ENCODE measurements at places on chromosomes 16 and 17.

DNA sequence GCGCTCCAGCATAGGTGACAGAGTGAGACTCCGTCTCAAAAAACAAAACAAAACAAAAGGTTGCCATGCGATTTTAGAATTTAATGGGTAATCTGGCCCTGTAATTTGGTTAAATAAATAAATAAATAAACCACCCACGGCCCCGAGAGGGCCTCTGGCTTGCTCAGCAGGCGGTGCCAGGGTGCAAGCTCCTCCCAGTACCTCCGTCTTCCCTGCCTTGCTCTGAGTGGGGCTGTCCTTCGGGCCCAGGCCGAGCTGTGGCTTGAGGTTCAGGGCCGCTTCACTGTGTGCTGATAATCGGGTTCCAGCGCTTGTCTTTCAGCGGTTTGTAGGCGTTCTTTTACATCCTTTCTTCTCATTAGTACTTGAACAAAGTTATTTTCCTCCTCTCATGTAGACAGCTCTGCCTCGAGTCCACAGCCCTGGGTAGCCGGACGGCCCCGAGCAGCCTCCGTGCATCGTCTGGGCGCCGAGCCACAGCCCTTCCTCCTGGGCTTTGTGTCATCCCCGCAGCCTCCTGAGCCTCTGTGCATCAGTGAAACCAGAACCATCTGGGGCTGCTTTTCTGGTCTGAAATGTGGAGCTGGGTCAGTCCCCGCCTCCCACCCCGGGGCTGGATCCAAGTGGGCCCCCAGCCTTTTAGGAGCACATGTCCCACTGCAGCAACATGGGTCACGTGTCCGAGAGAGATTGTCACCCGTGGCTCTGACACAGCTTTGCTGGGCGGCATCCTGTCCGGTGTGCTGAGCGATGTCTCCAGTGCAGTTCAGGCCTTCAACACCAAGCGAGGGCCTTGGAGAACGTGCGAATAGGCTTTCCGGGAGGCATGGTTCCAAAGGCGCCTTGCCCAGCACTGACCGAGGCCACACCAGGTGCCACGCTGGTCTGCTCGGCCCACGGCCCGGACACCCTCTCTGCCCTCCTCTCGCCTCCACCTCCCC lies 157.4 kb upstream of the CHMP6 start:
- DNase-seq, result no peak

DNA sequence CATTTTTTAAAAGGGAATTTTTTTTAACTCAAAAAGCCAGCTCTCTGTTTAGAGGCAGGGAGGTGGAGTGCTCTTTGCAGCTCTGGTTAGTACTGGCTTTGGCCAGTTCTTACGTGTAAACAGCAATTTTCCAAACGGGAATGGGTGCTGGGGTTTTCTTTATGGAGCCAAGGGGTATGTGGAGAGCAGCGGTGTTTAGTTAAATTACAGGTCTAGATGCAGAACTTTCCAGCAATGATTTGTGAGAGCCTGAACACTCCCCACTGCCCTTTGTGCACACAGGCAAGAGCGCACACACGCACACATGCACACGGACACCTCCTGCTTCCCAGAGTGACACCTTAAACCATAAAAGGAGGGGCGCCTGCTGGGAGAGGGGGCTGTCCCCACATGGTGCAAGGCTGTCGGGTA lies 140.2 kb downstream of the MSI2 start:
- DNase-seq, result peak; percentile 58

- DNase-seq, result no peak
Measured at GRCh38 chr16:70444249-70445063, 5.6 kb upstream of the ST3GAL2 start.

- peak; percentile 18 for DNase-seq
Measured at GRCh38 chr17:4881761-4882555, 17.4 kb upstream of the C17orf107 start.

GRCh38 chr17:50920041-50920410 lies 53.9 kb upstream of the TOB1 start:
- DNase-seq, result no peak

DNA sequence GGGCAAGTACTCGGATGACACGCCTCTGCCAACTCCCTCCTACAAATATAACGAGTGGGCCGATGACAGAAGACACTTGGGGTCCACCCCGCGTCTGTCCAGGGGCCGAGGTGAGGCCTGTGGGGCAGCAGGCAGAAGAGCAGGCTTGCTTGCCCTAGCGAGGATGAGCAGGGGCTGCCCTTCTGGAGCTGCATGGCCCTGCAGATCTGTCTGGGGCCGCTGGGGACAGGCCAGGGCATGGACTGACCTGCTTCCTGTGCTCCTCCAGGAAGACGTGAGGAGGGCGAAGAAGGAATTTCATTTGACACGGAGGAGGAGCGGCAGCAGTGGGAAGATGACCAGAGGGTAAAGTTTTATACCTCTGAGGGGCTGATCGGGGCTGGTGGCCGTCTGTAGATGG lies 5.3 kb downstream of the DHX38 start:
- no peak for DNase-seq

- no peak for DNase-seq
Measured at GRCh38 chr17:57751348-57751971, 6.4 kb upstream of the CCDC182 start.

GRCh38 chr16:18853694-18854093 lies 52.3 kb upstream of the ARL6IP1 start:
- no peak for DNase-seq

DNA sequence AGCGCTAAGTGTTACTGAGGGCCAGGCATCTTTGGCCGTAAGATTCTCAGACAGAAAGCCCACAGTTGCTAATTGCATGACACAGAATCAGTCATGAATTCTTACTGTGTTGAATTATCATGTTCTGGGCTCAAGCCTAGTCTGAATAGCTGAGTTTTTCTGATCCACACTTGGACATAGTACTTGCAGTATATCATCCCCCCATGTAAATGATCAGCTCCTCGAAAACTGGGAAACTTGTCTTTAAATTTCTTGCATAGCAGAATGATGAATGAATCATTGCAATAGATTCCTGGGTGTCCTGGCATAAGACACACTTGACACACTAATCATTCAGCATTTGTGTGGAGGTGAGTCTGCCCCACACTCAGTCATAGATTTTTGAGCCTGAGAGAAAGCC lies 2.2 kb downstream of the MLYCD start:
- DNase-seq, result no peak

- DNase-seq, result no peak
Measured at GRCh38 chr16:7614021-7614795, 281.6 kb downstream of the RBFOX1 start.

GRCh38 chr17:1829592-1830257 lies at the start of the genes RPA1 and SMYD4:
Gene RPA1 (plus strand): TSS chr17:1830005. CDS start chr17:1830094, 89 bp downstream.
Gene SMYD4 (minus strand): TSS chr17:1829902. CDS start chr17:1827994, 1,908 bp downstream.
- DNase-seq, result peak; percentile 60

DNA sequence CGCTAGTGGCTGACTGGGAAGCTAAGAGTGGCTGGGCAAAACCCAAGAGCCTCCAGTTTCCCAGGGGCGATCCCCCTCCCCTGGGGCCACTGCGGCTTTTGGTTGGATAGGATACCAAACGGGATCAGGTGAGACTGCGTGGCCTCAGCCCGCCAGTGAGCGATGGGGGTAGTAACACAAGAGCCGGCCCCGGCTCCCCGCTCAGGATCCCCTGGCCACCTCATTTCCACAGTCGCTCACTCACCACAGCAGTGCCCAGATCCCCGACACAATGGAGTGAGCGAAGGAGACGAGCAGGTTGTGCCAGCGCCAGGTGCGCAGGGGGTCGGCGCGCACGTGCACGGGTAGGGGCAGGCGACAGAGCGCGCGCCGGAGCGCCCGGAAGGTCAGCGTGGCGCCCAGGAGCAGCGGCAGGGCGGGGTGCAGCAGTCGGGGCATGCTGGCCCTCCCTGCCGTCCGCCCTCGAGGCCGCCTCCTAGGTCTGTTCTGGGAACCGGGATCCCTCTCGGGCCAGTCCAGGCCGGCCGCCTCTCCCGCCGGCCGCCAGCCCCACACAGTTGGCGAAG lies 290 bp downstream of the TLCD1 start:
- peak; percentile 71 for DNase-seq

DNA sequence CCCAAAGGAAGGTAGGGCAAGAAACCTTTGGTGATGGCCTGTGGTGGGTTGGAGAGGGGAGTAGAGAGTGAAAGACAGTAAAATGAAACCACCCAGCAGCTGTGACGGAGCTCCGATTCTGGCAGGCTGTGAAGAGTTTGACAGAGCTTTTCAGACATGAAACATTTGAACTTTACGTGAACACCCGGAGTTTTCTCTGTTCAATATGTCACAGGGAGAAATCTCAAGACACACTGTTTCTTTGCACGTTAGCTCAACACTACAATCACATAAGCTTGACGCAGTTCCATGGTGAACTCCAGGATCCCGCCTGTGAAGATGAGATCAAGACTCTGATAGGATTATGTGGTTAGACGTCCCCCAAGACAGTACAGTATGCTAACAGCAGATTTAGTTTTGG lies 79.6 kb upstream of the CDH11 start:
- DNase-seq, result no peak

DNA sequence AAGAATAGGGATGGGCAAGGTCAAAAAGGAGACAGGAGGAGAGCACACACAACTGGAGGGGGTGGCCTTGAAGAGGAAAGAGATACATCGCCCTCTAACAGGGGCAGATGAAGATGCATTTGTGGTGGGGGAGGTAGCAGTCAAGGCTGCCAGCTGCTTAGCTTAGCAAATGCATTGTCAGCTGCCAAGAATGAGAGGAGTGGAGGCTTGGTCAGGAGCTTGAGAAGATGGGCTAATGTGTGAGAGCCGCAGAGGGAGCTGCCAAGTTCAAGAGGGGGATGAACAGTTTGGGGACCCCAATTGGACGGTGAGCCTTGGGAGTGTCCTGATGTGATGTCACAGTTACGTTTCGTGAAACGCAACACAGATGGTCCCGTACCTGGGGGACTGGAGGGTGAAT lies 28.9 kb upstream of the GNA13 start:
- DNase-seq, result no peak

DNA sequence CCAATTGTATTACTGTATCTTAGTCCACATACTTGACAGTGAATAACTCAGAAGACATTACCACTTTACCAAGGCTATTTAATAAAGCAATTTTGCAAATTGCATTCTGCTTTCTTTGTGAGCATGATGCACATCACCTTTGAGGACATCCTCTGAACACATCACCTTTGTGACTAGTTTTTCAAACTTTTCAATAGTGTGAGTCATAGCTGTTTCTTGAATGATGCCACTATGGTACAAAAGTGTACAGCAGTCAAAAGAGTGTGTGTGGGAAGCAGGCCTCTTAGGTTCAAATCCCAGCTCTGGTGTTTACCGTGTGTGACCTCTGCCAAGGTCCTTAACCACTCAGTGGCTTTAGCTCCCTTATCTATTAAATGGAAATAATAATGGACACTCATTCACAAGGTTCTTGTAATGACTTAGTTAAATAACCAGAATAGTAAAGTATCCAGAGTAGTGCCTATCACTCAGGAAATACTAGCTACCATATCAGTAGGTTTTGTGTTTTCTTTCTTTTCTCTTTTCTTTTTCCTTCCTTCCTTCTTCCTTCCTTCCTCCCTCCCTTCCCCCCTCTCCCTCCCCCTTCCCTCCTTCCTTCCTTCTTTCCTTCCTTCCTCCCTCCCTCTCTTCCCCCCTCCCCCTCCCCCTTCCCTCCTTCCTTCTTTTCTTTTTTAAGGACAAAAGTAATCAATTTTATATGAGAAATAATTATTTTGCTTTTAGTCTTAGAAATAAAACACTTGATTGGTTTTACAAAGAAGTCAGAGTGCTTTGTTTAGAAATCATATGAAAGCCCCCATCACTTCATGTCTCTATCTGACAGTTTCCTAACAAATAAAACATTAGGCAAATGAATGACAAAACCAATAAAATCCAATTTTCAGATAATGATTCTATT lies 178.9 kb downstream of the MYO1D start:
- no peak for DNase-seq

DNA sequence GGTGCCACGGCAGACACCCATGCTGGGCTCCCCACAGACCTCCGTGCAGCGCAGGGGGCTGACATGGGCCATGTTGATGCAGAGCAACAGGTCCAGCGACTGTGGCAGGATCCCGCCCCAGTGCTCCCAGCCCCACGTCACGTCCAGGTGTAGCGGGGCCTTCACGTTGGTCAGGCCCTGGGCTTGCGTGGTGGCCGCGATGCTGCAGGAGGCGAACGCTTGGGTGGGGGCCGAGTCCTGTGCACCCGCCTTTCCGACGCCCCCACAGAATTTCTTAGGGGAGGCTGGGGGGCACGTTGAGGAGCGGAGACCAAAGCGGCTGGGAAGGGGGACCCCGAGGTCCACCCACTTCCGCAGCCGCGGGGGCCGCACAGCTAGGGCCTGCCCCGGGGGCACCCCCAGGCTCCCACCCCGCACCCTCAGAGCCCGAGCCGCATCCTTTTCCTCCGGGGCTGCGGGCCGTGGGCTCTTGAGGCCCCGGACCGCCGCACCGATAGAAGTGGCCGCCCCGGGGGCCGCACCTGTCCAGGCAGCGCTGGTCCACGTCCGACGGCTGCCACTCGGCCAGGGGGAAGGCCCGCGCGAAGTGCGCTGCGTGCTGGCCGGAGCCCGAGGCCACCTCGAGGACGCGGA lies 416 bp downstream of the METTL26 start:
- no peak for DNase-seq

DNA sequence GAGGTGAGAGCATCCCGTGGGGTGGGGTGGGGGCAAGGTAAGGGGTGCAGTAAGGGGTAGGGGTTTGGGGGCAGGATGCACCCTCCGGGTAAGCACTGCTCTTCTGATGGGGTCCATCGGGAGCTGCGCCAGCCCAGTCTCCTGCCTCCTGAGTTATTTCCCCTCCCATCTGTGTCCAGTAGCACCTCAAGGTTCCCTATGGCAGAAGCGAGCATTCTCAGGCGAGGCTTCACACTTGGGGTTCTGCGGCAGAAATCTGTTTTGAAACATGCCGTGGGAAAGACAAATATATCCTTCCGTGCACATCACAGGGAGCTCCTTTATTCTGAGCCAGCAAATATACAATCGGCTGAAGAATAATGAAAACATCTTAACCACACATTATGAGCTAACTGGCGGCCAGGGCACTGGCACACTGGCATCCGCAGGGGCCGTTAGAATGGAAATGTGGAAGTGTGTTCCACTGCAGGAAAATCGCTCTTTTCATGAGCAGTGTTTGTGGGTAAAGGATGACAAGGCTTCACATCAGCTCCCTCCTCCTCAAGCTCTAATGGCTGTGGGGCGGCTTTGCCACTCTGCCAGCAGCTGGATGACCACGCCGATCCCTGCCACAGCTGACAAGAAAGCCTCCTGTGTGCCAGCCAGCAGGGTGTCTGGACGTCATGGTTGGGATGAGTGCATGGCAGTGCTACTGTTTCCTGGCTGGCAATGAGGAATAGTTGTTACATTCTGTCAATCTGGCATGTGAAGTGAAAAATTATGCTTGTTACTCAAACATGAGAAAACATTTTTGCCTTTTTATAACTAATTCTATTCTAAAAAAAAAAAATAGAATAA lies 20.0 kb downstream of the MTHFSD start:
- DNase-seq, result no peak

GRCh38 chr17:82582213-82582612 lies 62.7 kb downstream of the FOXK2 start:
- no peak for DNase-seq

- no peak for DNase-seq
Measured at GRCh38 chr16:80804056-80804525, 307 bp downstream of the CDYL2 start.

- no peak for DNase-seq
Measured at GRCh38 chr17:63598281-63598680, 2.4 kb upstream of the TACO1 start.
